Lung (tissue), 17 donors: ENCODE measurements at places on chromosomes 16 and 17.

- no peak for DNase-seq
Observed at GRCh38 chr17:55395803-55396505, 25.7 kb downstream of the MMD start.

GRCh38 chr17:82095777-82096708 lies 2.0 kb downstream of the FASN start:
- no peak for DNase-seq

GRCh38 chr16:59905131-59905530 lies 1171.0 kb upstream of the GOT2 start:
- DNase-seq: no peak

DNA sequence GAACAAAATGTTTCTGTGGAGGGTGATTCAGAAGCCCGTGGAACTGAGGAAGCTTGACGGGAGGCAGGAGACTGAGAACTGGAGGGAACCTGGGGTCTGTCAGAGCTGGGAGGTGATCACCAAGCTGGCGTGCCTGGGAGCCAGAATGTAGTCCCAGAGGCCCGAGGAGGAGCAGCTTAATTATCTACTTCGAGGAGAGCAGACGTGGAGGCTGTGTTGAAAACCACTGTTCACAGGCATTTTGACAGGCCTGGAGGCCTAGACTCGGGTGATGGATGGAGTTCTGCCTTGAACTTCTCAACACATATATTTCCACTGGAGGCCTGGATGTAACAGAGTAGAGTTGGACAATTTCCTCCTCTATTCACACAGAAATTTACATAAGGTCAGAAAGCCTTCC lies 177.7 kb upstream of the SALL1 start:
- no peak for DNase-seq

DNA sequence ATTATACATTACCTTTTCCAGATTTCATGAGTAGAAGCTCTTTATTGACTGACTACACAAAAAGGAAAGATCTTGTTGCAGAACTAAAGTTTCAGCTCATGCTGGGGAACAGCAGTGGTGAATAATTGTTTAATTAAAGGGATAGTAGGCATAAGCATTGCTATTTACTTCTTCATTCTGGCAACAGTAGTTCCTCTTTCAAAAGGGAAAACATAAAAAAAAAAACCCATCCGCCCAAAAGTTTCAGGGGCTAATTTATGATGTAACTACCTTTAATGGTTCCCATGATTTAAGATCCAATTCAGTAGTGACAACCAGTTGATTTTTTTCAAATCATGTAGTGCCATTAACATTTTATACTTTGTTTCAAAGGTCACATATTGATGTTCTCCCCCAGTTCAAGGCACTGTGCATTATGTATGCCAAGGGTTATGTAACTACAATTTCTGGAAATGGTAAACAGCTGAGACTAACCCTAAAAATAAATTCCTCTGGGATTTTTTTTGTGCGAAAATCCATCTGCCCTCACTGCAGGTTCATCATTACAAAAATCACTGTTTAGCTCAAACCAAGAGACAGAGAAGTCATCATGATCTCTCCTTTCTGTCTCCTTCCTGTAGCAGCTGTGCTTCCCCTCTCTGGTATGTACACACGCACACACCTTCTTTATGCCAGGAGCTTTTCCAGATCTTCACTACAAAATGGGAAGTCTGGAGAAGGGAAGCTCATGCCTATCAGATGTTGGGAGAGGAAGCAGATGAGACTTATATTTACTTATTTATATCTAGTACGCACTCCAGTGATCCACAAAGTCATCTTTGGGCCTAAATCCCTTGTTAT lies 2.2 kb upstream of the PHLPP2 start:
- no peak for DNase-seq

- peak; percentile 84 for DNase-seq
Observed at GRCh38 chr16:11139326-11140097, 116.5 kb downstream of the SOCS1 start.

GRCh38 chr17:42017866-42018200 lies 594 bp upstream of the DNAJC7 start:
- no peak for DNase-seq

- DNase-seq: no peak
Observed at GRCh38 chr17:44200478-44201155, 933 bp upstream of the ATXN7L3 start.

GRCh38 chr17:49414622-49415350 lies at the start of gene PHB1:
Gene PHB1, minus strand, starts transcription at chr17:49414882. Its CDS starts 1,618 bp downstream, at chr17:49413264.
- DNase-seq: peak; percentile 99

- no peak for DNase-seq
Observed at GRCh38 chr16:12157517-12158093, 181.1 kb downstream of the SNX29 start.

GRCh38 chr17:45313421-45313771 lies 3.4 kb downstream of the MAP3K14 start:
- no peak for DNase-seq

DNA sequence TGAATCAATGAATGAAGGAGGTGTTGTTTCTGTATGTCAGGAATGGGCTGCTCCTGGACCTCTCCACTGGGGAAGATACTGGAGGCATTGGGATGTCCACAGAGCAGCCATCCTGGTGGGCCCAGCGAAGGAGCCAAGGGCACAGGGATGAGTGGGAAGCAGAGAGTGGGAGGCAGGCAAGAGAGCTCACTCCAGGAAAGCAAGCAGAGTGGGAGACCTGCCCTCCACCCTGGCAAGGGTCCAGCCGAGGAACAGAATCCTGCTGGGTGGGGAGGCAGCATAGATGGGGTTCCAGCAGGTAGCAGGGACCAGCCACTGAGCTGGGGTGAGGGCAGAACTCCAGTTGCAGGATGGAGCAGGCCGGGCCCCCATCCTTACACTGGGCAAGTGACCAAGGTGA lies 71.9 kb upstream of the AMZ2 start:
- no peak for DNase-seq

DNA sequence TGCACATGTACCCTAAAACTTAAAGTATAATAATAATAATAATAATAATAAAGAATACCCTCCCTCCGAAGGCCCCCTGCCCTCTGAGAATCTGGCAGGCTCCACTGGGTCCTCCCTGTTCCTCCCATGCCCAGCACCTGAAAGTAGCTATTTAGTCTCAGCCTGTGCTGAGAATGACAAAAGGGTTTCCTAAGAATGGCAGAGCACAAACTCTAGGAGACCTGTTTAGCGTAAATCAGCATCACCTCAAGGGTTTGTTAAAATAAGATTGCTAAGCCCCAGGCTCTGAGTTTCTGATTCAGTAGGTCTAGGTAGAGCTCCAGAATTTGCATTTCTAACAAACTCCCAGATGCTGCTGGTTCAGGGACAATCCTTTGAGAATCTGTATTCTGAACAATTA lies 606.8 kb upstream of the CDH11 start:
- DNase-seq: no peak

DNA sequence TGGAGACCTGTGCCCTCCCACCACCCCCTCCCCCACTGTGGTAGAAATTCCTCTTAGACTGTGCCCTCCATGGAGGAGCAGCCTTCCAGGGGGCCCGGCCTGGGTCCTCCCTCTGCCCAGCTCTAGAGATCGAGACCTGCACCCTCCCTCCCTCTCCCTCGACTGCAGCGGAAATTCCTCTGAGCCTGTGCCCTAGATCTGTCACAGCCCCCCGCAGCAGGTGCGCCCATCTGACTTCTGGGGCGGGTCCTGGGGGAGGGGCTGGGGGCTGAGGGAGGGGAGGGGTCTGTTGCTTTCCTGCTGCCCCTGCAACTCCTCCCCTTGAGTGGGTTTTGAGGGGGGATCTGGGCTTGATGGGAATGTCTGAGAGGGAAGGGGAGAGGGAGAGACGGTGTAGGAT lies 177.8 kb upstream of the GSE1 start:
- no peak for DNase-seq

DNA sequence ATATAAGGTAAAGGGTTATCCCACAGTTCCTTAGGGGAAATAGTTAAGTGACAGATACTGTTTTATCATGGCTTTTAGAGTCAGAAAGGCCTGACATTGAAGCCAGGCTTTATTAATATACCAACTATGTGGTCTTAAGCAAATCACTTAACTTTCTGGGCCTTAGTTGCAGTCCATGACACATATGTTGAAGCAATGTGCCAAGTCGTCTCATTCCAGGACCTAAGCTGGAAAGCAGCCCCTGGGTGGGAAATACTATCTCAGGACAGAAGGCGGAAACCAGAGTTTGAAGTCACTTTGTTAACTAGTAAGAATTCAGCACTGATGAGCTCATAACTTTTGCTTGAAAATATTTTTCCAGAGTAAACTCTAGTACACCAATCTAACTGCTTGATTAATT lies 80.0 kb downstream of the USP32 start:
- DNase-seq: no peak

DNA sequence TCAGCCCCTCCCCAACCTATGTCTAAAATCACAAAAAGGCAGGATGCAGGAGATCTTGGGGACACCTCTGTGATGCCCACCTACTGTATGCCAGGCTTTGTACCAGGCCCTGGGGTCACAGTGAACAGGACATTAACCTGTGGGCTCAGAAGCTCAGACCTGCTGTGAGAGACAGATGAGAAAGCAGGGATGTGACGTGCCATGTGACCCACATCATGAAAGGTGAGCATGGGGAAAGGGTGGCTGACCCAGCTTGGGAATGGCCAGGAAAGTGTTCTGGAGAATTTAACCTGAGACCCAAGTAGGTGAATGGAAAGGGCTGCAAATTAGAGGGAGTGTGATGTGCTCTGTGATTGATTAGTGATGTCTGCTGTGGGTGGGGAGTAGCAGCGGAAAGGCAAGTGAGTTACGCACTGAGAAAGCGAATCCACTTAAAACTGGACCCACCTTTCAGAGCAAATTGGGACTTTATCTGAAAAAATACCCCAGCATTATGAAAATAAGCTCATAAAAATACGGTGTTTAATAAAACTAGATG lies 132.2 kb downstream of the IRF8 start:
- DNase-seq: no peak

DNA sequence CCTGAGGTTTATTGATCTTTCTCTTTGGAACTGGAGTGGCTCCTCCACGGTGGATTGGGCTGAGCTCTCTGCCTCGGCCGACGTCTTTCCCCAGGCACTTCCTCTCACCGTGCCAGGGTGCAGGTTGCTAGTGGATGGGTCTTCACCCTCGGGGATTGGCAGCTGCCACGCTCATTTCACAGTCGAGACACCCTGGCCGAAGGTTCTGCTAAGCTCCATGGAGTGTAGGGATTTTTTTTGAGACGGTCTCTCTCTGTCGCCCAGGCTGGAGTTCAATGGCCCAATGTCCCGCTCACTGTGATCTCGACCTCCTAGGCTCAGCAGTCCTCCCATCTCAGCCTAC lies 280.8 kb downstream of the SEC14L1 start:
- no peak for DNase-seq
